ENCODE measurements at places on chromosomes 12 and 14.

DNA sequence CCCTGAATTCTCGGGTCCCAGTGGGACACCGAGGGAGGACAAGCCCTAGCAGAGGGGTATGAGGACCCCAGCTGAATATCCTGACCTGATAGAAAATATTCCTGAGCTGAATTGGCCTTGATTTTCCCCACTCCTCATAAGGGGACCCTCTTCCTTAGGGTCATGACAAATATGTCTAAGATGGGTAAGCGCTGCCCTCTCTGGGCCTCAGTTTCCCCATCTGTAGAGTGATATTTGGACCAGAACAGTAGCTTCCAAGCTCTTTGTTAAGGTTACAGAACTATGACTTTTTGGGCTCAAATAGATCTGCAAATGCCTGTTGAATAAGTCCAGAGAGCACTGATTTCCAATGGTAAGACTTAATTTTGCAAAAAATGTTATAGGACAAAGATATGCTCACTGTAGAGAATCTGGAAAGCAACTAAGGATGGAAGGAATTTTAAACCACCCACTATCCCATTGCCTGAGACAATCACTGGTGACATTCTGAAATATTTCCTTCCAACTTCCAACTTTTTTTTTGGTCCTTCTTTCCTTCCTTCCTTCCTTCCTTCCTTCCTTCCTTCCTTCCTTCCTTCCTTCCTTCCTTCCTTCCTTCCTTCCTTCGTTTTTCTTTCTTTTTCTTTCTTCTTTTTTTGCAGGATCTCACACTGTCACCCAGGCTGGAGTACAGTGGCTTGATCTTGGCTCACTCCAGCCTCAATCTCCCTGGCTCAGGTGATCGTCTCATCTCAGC is 32.0 kb downstream of the MYL2 start:
- DNase-seq: no peak

GRCh38 chr14:97584528-97584927 is 787.3 kb downstream of the VRK1 start:
- DNase-seq: no peak

- no peak for DNase-seq
Observed at GRCh38 chr14:74660863-74661262, 48.8 kb upstream of the LTBP2 start.

DNA sequence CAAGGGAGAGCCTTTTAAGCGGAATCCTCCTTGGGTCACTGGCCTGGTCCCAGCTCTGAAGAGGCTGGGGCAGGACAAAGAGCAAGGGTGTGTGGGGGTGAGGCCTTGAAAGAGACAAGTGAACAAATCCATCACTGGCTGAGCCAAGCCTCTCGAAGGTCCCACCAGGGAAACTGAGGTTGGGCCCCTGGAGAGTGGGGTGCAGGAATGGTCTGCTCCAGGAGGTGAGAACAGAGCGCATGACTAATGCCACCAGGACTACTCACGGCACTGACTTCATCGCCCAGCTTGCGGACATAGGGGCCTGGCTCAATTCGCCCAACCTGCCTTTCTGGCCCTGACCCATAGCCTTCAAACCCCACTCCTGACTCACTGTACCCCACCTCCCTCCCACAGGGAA is 19.2 kb upstream of the DEGS2 start:
- no peak for DNase-seq

GRCh38 chr14:40682131-40682913 is 924.4 kb upstream of the LRFN5 start:
- DNase-seq: no peak

GRCh38 chr14:97248973-97249372 is 451.8 kb downstream of the VRK1 start:
- DNase-seq: no peak

- no peak for DNase-seq
Observed at GRCh38 chr14:89268514-89268913, 148.5 kb downstream of the FOXN3 start.

DNA sequence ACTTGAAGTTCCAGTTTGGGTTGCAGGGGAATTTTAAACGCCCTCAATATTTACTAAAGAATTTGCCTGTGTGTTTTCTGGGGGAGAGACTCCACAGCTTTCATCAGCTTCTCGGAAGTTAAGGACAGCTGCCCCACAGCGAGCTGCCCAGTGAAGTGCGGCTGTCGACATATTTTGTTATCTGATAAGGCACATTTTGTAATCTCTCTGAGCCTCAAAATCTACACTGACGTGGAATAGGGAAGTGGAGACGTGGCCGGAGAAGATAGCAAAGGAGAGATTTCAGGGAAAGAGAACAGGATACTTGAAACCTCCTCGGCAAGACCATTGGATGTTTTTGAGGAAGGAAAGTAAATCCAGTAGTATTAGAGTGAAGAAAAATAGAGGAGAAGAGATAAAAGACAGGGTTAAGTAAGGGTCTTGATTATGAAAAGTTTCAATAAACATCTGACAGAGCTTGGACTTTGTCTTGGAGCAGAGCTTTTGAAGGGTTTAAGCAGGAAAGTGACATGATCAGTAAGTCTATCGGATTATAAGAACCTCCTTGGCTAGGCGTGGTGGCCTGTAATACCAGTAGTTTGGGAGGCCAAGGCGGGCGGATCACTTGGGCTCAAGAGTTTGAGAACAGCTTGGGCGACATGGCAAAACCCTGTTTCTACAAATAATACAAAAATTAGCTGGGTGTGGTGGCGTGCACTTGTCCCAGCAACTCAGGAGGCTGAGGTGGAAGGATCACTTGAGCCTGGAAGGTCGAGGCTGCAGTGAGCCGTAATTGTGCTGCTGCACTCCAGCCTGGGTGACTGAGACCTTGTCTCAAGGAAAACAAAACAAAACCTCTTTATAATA is 1.1 kb downstream of the POLR3B start:
- DNase-seq: no peak

DNA sequence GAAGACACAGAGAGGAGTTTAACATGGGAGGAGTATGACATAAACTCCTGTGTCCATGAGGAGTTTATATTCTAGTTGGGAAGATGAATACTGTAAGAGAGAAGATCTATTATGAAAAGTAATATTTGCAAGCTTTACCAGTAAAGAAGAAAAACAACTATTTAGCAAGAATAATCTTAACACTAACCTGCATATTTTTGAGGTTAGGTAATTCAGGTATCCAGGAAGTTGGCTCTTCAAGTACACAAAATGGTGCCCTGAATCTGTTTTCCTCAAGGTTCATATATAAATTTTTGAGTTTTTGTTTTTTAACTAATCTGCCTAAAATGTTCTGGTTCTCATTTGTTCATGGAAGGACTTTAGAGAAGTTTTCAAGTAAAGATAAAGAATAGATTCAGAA is 33.9 kb upstream of the KCNMB4 start:
- DNase-seq: no peak

DNA sequence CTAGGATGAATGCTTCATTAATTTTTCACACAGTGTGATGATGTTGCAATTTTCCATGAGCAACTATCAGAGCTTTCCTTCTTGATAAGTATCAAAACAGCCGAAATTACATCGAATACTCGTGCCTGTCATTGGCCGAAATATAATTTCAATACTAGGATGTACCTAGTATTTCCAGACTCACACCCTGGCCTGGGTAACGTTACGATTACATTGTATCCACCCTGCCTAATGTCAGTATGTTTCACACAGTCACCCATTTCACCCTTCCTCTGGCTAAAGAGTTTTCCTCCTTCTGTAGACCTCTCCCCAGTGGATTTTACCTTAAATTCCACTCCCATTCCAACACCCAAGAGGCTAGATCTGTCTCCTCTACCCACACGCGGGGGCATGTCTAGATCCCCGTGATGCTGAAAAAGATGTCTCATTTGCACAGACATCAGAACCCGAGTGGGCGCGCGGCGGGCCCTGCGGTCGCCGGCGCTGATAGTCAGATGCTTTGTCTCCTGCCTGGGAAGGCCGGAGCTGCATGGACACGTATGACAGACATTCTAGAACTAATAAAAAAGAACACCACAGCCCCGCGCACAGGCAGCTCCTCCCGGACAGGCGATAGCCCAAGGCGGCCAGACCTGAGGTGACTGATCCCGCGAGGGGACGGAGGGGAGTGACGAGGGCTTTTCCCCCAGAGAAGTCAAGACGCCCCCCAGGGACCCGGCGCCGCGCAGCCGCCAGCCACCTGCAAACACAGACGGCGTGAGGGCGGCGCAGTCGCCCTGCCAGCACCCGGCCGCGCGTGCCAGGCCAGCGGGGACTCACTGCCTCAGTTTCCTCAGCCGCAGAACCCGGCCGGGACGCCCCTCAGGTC is 723 bp downstream of the KIF21A start:
- no peak for DNase-seq

DNA sequence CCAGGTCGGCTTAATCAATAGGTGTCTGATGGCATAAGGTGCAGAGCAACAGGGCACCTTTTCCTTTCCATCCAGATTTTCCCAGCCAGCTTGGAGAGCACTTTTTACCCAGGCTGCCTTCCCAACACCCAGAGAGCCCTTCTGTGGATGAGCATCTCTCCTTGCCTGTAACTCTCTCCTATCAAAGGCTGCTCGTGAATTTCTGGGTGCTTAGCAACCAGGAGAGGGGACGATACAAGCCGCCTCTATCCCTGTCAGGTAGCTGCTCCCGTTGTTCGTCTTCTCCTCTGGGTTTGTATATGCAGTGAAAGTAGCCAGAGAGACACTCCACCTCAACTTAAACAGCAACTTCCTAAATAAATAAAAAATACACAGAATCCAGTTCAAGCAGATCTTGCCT is 124.2 kb downstream of the CACNA1C start:
- DNase-seq: no peak

DNA sequence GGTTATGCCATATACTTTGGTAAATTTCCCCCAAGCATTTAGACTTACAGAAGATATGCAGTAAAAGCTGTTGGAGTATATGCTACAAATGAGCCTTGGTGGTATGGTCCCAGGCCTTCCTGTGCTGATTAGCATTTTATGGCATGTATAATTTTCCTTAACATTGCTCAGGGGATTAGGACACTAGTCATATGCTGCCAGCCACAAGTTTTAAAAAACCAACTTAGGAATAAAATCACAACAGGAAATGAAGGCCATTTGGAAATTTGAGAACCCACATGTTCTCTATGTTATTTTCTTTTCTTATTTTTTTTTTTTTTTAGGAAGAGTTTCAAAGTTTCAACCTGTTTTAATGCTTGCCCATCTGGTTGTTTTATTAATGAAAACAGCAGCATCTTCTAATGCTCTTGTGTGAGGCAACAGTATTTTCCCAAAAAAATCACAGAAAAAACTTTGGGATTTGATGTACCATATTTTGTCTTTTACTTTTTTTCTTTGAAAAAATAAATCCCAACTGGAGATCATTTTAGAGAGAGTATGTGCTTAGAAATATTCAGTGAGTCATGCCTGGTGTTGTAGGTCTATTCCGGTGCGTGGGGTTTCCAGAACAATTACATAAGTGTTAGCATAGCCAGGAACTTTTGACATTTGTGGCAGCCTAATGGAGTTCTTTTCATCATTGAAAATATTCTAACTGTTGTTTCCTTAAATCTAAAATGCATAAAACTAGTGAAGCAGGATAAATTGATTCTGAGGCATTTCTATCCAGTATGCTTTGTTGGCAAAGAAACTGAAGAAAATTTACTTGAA is 21.7 kb upstream of the DUSP6 start:
- no peak for DNase-seq

DNA sequence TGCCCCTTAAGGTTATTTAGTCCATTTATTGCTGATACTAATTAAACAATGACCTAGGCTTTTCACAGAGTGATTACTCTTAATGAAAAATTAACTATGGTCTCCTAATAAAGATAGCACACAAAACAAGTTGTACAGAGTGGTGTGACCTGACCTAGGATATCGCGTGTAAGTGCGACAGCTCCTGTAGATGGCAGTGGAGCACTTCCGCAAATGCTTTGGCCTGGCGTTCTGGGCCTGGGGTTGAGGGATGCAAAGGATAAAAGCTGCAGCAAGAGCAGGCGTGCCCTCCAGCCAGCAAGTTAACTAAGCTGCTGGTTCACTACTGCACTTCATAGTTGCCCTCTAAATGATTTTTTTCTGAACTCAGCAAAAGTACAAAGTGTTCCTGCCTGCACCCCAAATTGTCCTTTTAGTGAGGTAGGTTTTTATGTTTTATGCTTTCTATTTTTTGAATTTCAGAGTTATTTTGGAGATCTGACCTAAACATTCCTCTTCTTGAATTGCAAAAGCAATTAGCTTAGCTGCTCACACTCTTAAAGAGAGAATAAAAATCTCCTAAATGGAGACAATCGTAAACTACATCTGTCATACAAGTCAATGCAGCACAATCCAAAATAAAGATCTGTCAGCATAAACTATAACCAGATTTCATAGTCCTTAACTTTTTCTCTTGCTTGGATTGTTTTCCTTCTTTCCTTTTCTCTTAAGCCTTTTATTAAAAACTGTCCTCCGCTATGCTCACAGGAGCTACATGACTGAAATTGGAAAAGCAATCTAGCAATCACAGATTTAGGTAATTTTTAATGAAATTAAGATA is 379.6 kb downstream of the LRIG3 start:
- no peak for DNase-seq

DNA sequence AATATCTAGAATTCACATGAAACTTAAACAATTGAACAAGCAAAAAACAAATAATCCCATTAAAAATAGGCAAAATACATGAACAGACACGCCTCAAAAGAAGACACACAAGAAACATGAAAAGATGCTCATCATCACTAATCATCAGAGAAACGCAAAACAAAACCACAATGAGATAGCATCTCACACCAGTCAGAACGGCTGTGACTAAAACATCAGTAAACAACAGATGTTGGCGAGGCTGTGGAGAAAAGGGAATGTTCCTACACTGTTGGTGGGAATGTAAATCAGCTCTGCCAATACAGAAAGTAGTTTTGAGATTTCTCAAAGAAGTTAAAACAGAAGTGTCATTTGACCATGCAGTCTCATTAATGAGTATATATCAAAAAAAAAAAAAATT is 121.3 kb downstream of the PTPRO start:
- DNase-seq: no peak

GRCh38 chr14:89040080-89040459 is 215.6 kb downstream of the TTC8 start:
- no peak for DNase-seq

GRCh38 chr12:16962889-16963288 is 356.9 kb upstream of the LMO3 start:
- no peak for DNase-seq

DNA sequence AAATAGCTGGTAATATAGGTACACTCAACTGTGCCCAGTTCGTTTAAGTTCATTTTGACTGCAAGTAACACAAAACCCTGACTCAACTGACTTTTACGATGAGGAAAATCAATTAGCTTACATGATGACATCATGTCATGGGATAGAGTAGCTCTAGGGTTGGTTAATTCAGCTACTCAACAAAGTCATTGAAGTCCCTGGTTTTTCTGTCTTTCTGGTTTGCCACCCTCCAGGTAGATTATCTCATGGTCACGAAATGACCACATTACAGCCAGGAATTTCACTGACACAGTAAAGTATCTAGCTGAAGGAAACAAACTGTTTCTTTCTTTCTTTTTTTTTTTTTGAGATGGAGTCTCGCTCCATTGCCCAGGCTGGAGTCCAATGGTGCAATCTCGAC is 68.5 kb upstream of the FUT8 start:
- DNase-seq: no peak

GRCh38 chr12:53644133-53644532 is 18.0 kb upstream of the ATF7 start:
- no peak for DNase-seq

All from CD4-positive, alpha-beta memory T cell (primary cell).